Fibroblast of skin of left quadriceps (primary cell): ENCODE measurements at places on chromosomes 5 and 9.
A peak's percentile ranks its signal among the peaks of the same experiment; 100 is the strongest.

DNA sequence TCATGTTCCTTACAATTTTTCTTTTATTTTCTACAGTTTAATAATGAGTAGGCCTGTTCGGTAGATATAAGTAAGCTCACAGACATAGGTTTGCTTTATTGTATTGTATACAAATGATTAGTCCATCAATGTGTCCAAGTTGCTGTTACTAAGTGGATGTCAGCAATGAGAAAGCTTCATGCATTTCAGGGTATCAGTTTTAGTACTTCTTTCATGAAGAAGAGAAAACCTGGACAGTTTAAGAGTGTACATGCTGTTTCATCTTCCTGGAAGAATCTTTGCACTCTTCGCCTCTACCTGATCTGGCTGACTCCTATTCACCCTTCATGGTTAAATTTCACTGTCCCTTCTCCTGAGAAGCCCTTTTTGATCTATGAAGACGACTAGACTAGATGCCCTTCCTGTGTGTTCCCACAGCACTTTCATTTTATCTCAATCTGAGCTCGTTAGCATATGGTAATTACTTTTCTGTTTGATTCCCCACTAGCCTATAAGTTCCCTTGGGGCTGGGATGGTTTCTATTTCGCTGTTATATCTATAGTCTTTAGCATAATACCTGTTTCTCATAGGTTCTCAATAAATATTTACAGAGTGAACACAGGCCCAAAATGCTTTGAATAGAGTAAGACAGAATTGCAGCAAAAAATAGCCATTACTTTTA is 70.7 kb downstream of the CETN3 start:
- DNase-seq: no peak

DNA sequence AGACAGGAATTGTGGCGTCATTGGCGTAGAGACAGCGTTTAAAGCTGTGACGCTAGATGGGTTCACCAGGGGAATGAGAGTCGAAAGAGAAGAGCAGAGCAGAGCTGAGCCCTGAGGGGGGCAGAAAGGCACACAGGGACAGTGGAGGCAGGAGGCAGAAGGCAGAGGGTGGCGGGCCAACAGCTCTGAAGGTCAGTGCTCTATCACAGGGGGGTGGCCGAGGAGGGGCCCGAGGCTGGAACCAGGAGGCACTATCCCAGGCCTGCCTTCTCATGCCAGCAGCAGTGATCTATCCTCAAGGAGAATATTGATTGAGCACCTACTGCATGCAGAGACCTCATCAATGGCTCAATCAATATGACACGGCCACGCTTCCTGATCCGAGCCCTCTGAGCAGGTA is 132.4 kb downstream of the KCNIP1 start:
- no peak for DNase-seq

DNA sequence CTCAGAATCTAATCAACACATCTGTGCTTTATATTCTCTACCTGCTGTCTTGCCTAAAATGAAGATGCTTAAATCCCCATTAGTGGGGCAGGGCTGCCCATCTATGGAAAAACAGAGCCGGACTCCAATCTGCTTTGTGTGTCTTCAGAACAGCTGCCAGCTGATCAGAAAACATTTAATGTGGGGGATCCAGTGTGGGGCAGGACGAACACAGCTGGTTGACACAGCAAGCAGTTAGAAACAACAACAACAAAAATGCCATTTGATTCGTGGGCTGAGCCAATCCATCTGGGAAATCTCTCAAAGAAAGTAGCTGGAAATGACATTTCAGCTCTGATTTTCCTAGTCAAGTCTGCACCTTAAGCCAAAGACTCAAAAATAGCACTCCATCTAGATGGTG is 99.8 kb downstream of the PPP2R2B start:
- no peak for DNase-seq

- DNase-seq: no peak
Observed at GRCh38 chr5:181203777-181204112, 1.3 kb downstream of the TRIM7 start.

DNA sequence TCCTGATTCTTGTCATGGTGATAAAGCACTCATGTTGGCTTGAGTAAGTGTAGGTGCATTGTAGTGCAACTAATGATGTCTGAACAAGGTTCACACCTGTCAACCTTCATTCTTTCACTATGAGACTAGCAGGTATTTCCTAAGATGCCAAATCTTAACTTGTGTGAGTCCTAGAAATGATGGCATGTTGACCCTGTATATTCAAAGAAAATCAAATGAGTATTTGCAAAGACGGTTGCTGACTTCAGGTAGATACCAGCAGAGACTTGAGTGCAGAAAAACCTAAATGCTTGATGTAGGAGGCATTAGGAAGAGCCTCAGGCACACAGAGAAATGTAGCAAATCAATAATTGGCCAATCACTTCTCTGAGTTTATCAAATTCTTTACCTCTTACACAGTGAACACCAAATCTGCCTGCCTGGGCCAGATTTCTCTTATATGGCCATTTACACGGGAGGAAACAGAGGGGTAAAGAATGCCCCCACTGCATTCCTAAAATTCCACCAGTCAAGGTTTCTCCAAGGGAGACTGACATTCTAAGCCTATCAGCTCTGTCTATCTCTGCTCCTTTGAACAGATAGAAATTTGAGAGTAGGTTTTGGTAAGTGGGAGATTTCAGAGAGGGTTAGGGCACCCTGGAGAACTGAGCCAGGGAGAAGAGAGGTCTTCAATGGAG is 488.6 kb upstream of the WWC1 start:
- DNase-seq: peak; percentile 74

DNA sequence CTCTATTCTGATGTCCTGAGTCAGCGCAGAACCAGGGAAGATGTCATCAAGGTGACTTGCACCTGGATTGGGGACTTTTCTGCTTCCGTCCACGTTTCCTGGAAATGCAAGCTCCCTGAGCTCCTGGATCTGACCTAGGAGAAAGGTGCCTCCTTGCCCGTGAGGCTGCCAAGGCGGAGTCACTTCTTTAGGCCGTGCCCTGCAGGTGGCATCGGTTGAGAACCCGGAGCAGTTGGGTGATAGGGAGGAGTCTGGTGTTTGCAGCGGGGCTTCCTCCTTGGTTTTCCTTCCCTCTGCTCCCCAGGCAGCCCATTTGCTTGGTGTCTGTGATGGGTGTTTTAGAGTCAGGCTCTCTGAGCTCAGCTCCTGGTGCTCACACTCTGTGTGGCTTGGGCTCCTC is 15.2 kb downstream of the NANS start:
- DNase-seq: no peak

- DNase-seq: no peak
Observed at GRCh38 chr9:127712371-127712770, 3.1 kb downstream of the PTRH1 start.

GRCh38 chr9:124720429-124721108 is 50.5 kb downstream of the NR6A1 start:
- DNase-seq: no peak

GRCh38 chr9:126320158-126320922 is 6.3 kb upstream of the MVB12B start:
- DNase-seq: no peak

- DNase-seq: no peak
Observed at GRCh38 chr5:107957051-107957450, 286.3 kb upstream of the EFNA5 start.

DNA sequence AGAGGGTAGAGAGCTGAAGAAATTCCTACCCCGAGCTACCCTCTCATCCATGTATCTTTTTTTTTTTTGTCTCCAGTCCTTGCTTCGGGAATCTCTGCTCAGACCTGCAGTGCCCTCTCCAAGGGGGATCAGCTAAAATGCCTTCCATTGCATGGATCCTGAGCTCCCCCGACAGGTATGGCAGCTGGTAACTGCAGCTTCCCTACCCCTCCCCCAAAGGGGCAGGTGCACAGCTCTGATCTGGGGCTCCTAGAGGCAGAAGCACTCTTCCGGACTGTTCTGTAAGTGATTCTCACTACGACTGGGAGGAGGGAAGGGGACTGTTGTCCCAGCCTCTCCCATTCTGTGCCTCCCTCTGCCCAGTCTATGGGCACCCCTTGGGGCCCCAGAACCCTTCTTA is 169.6 kb downstream of the MELK start:
- DNase-seq: no peak

DNA sequence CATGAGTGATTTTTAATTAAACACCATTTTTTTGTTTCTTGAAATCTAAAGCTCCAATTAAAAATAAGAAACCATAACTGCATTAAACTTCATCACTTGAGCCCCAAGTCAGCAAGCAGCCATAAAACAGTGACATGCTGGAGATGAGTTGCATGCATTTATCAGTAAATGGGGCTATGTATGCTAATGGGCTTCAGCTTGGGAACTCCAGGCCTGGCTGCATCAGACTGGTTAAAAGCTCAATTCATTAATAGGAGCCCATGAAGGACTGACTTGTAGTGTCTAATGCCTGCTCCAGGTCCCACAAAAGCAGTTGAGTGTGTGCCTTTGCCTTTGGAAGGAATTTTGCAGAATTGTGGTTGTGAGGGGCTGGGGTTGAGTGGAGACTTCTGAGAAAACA is 33.6 kb upstream of the GPR151 start:
- DNase-seq: no peak

GRCh38 chr9:16883586-16883985 is 13.1 kb upstream of the BNC2 start:
- DNase-seq: no peak

- DNase-seq: no peak
Observed at GRCh38 chr5:170254056-170254455, 21.3 kb downstream of the C5orf58 start.

DNA sequence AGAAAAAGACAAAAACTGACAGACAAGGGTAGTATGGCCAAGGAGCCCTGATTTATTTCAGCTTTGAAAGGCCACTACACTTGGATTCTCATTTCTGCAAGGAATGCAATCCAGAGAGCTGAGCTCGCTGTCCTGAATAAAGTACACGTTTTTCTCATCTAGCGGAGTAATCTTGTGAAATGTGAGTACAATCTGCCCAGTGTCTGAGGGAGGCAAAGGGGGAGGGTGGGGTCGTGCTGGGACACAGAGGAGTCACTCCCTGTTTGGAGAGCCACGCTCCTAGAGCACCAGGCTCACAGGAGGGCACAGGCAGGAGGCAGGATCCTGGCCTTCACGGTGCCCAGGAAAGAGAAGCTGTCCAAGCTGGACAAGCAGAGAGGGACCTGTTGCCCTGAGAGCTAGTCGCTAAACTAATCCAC is 51.0 kb upstream of the IFNK start:
- DNase-seq: peak; percentile 35

- peak; percentile 70 for DNase-seq
Observed at GRCh38 chr9:109751253-109751652, 28.7 kb upstream of the PALM2AKAP2 start.

GRCh38 chr5:40733434-40733833 is 22.3 kb downstream of the TTC33 start:
- DNase-seq: no peak

DNA sequence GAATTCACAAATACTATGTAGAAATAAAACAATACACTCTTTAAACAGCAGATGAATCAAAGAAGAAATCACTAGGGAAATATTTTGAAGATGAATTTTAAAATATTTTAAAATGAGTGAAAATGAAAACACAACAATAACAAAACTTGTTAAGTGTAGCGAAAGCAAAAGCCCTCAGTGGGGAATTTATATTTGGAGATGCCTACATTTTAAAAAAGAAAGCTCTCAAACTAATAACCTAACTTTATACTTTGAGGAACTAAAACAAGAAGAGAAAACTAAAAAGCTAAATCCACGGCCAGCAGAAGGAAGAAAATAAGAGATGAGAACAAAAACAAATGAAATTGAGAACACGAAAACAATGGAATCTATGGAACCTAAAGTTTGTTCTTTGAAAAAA is 22.7 kb downstream of the SPDL1 start:
- no peak for DNase-seq

- DNase-seq: no peak
Observed at GRCh38 chr9:72476100-72476499, 45.3 kb upstream of the TMC1 start.

GRCh38 chr5:93245226-93245625 is 335.8 kb downstream of the NR2F1-AS1 start:
- DNase-seq: no peak

- DNase-seq: no peak
Observed at GRCh38 chr9:83569326-83569725, 31.1 kb upstream of the FRMD3 start.

DNA sequence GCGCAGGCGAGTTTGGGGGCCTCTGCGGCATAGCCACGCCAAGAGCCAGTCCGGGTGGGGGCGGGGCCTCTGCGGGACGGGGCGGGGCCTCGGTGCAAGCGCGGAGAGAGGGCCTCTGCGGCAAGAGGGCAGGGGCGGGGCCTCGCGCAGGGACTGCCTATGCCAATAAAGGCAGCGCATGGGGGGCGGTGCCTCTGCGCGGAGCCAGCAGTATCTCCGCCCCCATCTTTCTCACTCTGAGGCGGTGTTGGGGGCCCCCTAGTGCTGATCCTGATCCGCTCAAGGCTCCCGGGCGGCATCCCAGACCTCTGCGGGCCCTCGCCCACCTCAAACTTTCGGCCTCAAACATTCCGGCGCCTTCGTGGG is 9.2 kb upstream of the GPRIN1 start:
- DNase-seq: peak; percentile 72

DNA sequence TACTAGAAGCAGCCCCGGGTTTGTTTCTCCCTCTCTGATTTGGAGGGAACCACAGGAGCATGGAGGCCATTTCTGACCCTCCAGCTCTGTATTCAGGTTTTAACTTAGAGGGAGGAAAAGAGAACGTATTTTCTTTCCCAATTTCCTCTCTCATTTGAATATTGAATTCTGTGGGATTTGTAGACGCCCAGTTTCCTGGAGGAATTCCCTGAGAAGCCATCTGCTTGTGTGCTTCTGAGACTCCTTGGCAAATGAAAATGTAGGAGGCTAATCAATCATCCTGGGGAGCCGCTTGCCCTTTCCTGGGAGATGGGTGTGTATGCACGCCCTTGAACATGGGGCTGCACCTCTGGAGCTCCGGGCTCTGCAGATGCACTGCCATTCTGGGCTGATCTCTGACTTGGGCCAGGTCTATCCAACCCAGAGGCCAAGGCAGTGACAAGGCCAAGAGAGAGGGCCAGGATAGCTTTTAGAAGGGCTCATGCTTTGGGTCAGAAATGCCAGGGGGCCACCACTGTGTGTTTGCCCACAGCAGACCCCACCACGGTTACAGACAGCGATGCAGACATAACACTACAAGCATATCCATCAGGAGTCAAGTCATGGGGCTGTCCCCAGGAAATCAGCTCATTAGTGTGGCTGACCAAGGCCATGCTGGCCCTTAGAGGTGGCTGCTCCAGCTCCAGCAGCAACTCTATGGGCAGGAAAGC is 174.5 kb downstream of the C5orf15 start:
- no peak for DNase-seq

GRCh38 chr5:103827976-103828375 is 265.4 kb upstream of the NUDT12 start:
- DNase-seq: no peak

DNA sequence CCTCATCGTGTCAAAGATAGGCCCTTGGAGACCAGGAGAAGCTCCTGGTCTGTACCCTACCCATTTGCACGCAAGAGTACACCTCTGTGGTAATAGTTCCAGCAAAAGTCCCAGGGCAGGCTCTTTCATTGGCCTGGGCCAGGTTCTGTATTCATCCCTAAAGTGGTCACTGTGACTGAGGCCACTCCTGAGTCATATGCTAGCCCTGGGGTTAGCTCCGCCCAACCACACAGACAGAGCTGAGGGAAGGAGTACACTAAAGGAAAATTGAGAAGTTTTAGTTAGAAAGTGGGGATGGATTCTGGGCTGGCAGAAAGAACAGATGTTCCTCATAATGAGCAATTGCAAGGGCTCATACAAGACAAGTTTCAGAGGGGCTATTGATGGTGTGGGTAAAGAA is 206.7 kb downstream of the ARHGAP26 start:
- DNase-seq: no peak

- DNase-seq: no peak
Observed at GRCh38 chr5:103360475-103360874, 101.9 kb downstream of the MACIR start.
